ENCODE measurements at places on chromosomes 11 and 22. TPM values are rescaled to one million over a fixed set of nuclear protein-coding genes. Genes with fewer than 3 reads are reported as not detected.

MS4A15 gene
- total RNA-seq = not detected

XKR3 gene
- not detected for total RNA-seq

BRMS1 gene
- total RNA-seq = 60.6 TPM

UPK3A gene
- total RNA-seq = not detected

APOA5 gene
- total RNA-seq = not detected

All from glomerular endothelial cell (primary cell).